Muscle of leg (tissue), 16 donors: ENCODE measurements at places on chromosomes 13 and 19. TPM values are rescaled to one million over a fixed set of nuclear protein-coding genes. Genes with fewer than 3 reads are reported as not detected.

RASL11A gene
- 3.6 TPM for total RNA-seq

DNA sequence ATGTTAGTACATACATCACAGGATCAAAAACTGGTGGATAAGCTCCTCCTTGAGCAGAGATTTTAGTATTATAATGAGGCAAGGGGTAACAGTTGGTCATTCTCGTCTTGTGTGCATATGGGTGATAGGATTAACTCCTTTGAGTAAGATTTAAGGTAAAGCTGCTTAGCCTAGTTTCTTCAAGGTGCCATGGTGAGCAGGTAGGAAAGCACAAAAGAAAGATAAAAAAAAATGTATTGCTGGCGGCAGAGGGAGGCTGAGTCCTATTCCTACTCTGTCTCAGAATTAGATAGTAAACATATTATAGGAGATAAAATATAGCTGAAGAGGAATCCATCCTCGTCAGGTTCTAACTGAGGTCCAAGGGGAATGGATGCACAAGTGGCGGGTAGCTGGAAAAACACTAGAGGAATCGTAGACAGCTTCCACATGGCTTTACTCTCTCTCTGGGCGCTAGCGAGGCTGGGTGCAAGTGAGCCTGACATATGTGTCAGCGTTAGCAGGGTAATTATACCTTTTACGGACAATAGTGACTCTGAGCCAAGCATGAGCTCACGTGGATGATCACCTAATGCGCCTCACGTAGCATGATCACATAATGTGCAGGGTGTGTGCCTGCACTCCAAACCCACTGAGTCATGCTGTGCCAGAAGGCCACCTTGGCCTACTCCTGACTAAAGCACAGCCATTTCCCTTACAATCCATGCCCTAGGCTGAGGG is 734.3 kb upstream of the MIR17HG start:
- no peak overlapping the region for H3K4me3 ChIP-seq
- no peaks in the 10 kb centered on the region for H3K4me1 ChIP-seq

DNA sequence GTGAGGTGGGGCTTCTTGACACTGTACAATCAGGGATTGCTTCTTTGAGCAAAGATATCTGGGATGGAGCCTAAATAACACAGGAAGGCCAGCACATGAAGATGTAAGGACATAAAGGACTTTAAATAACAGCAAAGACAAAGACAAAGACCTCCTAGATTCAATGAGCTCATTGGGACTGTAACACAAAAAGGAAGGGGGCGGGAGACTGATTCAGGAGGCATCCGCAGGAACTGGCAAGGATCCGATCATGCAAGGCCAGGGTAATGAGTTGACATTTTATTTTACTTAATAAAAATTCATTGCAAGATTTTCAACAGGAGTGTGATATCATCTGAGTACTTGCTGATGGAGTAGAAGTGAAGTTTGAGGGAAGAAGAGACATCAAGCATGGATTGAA is 121.5 kb downstream of the LHFPL6 start:
- no peak for DNase-seq
- no peaks in the 10 kb centered on the region for H3K4me1 ChIP-seq
- no peaks in the 10 kb centered on the region for H3K36me3 ChIP-seq
- H3K27ac ChIP-seq: no peak overlapping the region

GRCh38 chr19:1086613-1087012 is 8.6 kb downstream of the POLR2E start:
- DNase-seq: no peak
- no peaks in the 10 kb centered on the region for H3K27me3 ChIP-seq
- no peak overlapping the region for H3K4me3 ChIP-seq
- peaks cover 43% of the 10 kb centered on the region for H3K36me3 ChIP-seq
